DMS79 (cell line): ENCODE measurements at places on chromosomes 4 and X.

GRCh38 chr4:174702979-174703478 lies 126.0 kb downstream of the GLRA3 start:
- DNase-seq: no peak

DNA sequence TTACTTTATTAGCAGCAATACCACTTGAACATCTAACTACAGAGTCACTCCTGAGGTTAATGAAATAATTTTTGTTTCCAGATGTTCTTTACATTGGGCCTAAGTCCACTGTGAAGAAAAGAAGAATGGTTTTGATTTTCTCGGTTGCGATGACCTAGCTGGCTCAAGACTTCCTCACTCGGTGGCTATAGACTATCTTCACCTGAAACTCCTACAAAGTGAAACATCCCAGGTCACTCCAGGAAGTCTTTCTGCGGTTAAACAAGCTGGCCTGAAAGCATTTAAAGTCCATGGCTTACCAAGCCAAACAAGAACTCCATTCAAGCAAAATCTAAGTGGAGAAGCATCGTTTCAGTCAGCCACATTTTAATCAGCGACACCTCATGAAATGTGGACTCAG lies 13.7 kb upstream of the SORBS2 start:
- no peak for DNase-seq

DNA sequence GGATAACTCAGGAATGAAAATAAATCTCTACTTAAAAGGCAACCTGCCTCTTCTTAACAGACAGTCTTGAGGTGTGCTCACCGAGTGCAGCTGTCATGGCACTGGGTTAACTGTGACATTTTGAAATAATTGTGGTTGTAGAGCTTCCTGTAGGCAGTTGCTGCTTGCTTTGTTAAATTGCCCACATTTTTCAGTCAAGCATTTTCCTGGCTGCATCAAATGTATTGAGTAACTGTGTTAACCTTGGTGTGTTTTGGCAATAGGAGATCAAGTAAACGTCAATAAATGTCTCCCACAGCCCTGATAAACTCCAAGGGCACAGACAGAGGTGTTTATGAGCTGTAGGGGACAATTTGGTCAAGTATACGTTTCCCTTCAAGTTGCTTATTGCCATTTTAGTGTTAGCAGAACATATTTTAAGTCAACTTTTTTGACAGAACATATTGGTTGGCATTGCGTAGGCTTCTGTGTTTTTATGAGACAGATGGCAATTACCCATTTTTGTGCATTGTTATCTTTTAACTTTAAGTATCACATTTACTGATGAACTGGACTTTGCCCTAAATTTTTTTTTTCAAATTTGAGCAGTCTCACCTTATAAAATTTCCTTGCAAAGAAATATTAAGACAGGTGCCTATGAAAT lies 527.4 kb downstream of the C4orf33 start:
- DNase-seq: no peak

- no peak for DNase-seq
Measured at GRCh38 chr4:73978886-73979285, 2.9 kb downstream of the PF4 start.

GRCh38 chr4:184662236-184662635 lies 12.7 kb downstream of the PRIMPOL start:
- DNase-seq: no peak

DNA sequence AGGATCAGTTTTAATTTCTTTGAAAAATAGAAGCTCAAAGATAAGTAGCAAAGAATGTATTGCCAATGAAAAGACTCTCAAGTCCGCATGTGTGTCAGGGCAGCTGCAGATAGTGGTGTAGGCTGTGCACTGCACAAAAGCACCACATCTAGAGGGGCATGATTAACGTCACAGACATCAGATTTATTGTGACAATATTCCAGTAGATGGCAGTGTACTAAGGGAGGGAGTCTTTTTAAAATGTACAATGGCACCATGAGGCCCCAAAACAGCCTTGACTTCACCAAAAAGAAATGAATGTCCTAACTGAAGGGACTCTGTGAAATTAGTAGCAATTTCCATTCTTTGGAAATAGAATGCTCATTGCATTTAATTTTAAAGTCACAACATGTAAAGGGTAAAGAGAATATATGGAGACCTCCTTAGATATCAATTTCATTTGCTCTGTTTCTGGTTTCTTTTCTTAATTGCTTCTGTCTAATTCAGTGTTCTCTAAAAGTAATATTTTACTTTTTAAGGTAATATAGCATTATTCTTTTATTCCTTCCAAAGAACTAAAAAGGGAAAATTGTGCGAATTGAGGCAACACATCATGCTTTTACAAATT lies 98.4 kb downstream of the ZNF827 start:
- no peak for DNase-seq

DNA sequence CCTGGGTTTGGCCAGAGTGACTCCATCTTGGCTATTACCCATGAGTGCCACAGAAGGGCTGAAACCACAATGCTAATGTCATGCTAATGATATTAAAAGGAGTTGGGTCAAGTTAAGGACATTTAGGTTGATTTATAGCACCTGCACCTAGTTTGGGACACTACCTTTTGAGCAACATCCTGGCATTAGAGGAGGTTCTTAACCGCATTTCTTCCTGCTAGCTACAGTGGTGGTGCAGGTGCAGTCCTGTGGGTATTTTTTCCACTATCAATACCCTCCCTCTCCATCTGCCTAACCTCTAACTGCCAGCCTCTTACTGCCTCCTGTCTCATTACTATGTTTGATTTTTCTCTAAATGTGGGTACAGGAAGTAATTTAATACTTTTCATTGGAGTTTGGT lies 1276.1 kb downstream of the FSTL5 start:
- DNase-seq: no peak

- no peak for DNase-seq
Measured at GRCh38 chr4:91226867-91227266, 1076.9 kb upstream of the GRID2 start.

- DNase-seq: no peak
Measured at GRCh38 chr4:35106091-35106734, 1138.1 kb downstream of the ARAP2 start.

DNA sequence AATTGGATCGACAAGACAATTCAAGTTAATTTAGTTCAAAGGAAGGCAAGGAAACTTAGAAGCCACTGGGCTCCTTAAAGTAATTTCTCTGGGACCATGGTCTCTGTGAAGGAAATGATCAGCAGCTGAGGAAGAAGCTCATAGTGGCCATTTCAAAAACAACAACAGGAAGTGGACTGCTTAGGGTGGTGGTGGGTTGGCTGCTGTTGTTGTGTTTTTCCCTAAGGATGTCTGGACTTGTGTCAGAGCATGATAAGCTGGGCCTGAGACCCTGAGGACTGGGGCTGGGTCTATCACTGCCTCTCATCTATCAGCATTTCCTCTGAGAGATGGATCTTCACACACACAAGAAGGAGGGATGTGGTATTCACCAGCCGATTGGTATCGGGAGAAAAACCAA lies 18.3 kb downstream of the KDR start:
- DNase-seq: no peak

- DNase-seq: no peak
Measured at GRCh38 chr4:147843162-147843561, 111.3 kb downstream of the ARHGAP10 start.

DNA sequence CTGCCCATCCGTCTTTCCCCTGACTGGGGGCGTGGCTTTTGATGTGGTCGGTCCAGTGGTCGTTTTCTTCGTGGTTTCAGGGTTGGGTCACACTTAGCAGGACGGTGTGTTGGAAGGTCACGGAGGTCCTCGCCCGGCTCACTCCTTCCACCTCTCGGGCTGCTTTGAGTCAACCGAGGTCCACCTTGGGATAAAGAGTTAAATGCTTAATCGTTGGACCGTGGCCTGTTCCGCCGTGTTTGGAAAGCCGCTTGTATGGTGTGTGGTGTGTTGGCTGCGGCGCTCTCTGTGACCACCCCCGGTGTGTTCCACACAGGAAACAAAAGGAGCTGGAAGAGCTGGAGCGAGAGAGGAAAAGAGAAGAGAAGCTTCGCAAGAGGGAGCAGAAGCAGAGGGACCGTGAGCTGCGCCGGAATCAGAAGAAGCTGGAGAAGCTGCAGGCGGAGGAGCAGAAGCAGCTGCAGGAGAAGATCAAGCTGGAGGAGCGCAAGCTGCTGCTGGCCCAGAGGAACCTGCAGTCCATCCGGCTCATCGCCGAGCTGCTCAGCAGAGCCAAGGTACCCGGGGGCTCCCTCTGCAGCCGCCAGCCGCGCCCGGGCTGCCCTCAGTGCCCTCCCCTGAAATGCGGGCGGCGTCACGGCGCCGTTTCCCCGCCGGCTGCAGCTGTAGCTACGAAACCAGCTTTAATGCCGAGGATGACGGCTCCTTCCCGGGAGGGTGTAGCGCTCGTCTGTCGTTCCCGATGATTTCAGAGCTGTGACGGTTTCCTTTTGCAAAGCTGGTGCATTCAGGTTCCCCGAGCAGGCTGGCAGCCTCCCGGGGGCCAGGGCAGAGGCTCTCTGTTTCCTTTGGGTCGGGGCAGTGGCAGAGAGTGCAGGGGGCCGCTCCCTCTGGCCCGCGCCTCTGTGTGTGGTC lies 7.7 kb downstream of the AKAP17A start:
- no peak for DNase-seq

GRCh38 chrX:108516184-108516583 lies 76.5 kb downstream of the COL4A5 start:
- DNase-seq: no peak

GRCh38 chr4:566508-567295 lies 9.4 kb downstream of the TMEM271 start:
- no peak for DNase-seq

DNA sequence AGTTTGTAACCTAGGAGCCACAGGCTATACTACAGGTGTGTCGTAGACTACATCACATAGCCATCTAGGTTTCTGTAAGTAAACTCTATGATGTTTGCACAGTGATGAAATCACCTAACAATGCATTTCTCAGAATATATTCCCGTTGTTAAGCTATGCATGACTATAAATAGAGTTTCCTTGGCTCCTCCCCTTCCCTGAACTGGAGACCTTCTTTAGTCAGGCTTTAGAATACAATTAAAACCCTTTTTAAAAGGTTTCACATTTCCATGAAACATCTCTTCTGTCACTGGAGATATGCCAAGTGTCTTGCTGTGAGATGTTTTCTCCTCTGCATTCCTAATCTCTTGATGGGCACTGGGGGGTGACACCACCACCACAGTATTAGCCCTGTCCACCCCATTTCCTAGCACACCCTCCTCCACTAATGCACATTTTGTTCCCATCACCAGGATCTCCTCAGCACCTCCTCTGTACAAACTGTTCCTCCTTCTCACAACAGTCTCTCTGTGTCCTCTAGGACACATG lies 334.6 kb upstream of the CPEB2 start:
- no peak for DNase-seq

- DNase-seq: no peak
Measured at GRCh38 chrX:21574793-21575192, 83.3 kb downstream of the KLHL34 start.

- no peak for DNase-seq
Measured at GRCh38 chrX:100994352-100995281, 25.1 kb downstream of the ARL13A start.

GRCh38 chrX:10360116-10360515 lies 203.3 kb downstream of the CLCN4 start:
- DNase-seq: no peak

- DNase-seq: no peak
Measured at GRCh38 chrX:43065978-43066377, 288.0 kb upstream of the PPP1R2C start.

- DNase-seq: no peak
Measured at GRCh38 chr4:47213971-47214370, 182.6 kb downstream of the GABRB1 start.

DNA sequence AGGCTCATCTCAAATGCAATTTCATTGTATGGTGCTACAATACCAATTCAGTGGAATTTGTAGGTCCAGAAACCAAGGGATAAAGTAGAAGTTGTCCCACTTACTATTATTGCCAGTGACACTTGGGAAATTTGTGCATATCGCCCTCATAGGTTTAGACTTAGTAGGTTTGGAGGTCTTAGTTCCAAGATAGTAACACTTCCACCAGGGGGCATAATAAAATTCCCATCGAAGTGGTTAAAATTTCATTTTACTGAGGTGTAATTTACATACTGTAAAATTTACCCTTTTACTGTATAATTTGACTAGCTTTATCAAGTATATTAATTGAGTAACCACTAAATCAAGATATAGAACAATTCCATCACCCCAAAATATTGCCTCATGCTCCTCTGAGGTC lies 174.6 kb downstream of the INPP4B start:
- DNase-seq: no peak

GRCh38 chrX:149629730-149630387 lies 1.7 kb downstream of the TMEM185A start:
- no peak for DNase-seq

- no peak for DNase-seq
Measured at GRCh38 chr4:38803833-38804653, 548 bp downstream of the TLR1 start.

GRCh38 chrX:43655151-43656004 lies 721 bp upstream of the MAOA start:
- DNase-seq: no peak

- DNase-seq: no peak
Measured at GRCh38 chrX:132442691-132443090, 46.1 kb downstream of the MBNL3 start.

GRCh38 chr4:140237616-140238350 lies 83.8 kb upstream of the MAML3 start:
- DNase-seq: peak; percentile 84

DNA sequence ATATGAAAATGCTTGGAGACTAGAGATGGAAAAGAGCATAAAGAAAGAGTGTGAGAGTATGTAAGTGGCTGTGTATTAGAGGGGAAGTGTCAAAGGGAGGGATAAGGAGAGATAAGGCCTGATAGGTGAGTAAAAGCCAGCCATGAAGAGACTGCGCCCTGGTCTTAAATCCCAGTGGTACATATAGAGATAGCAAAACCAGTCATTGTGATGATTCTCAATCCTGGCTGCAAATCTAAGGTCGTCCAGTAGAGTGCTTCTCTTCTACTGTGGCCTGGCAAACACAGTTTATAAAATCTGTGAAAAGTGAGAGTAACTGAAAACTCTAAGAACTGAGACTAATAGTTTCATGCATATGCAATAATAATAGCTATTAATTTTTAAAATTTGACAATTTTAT lies 86.9 kb downstream of the MAB21L2 start:
- DNase-seq: no peak

DNA sequence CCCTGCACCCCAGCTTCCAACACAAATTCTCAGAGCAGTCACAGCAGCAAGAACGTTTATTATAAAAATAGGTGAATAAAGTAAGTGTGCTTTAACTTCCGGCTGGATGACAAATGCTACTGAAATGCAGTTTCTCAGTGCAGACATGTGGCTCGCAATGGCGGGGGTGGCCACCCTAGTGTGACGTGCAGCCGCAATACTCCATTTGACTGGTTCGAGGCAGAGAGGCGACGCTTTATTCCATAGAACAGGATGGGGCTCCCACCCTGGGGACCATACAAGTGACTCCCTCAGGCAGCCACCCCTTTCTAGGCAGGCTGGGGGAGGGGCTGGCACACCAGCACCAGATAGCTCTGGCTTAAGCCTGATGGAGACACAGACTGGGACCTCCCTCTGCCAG lies 14.5 kb downstream of the TNIP2 start:
- no peak for DNase-seq
